ENCODE measurements at places on chromosomes 5 and 9.

- no peak for DNase-seq
Measured at GRCh38 chr5:112374356-112374755, 44.7 kb downstream of the EPB41L4A start.

DNA sequence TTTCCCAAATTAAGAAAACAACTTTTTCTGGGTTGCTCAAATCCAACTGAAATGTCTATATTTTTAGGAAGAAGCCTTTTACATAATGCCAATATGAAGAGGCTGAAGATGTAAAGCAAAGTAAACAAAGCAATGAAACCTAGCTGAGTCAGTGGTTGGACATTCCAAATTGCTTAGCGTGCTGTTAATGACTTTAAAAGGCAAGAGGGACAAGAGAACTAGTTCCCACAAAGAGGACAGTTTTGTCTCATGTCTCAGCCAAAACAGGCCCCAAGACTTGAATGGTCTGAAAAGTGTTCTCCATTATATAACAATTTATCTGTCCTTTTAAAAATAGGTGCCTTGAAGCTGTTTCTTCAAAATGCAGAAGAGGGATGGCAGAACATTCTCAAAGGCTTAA is 407.0 kb downstream of the ENC1 start:
- DNase-seq = no peak

GRCh38 chr5:32903613-32904012 is 192.5 kb downstream of the NPR3 start:
- no peak for DNase-seq

DNA sequence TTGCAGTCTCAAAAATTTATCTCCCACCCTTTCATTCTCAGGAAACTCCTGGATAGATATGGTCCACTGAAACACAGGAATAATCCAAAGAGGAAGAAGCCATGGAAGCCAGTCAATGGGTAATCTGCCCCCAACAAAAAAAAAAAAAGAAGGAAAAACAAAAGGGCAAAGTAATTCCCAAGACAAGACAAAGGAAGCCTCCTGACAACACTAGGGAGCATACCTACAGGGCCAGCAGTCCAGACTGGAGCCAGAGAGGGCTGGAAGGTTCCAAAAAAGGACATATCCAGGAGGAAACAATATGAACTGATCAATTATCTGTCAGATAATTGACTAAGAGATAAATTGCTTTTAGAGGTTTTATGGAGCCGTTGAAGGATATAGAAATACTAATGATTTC is 12.9 kb downstream of the FNIP1 start:
- no peak for DNase-seq

GRCh38 chr9:130565792-130566191 is 13.6 kb upstream of the FUBP3 start:
- no peak for DNase-seq

- peak; percentile 26 for DNase-seq
Measured at GRCh38 chr9:134858051-134858841, 22.4 kb upstream of the FCN2 start.

DNA sequence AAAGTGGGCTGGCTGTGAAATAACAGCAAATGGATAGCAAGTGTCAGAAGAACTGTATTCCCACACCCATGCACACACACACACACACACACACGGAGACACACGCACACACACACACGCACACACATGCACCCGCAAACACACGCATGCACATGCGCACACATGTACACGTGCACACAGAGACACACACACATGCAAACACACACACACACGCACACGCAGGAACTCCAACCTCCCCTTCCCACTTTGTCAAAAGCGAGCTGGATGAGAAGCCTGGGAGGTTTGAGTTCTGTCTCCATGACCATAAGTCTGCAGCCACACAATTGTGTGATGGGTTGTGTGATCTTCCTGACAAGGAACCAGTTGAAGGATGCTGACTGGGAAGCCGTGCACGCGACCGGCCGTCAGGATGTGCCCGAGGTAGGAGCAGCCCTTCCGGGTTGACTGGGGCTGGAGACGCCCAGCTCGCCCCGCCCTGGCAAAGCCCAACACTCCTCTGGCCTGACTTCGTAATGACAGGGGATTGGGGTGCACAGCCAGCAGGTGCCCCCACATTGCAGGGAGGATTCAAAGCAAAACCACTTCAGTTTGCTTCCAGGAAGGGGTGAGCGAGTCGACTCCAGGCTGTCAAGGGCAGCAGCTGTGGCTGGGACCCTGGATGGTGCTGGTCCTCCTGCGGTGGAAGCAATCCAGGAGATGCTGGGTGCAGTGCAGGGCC is 29.3 kb upstream of the NKD2 start:
- peak; percentile 21 for DNase-seq

GRCh38 chr5:670396-671270 is 22.5 kb downstream of the TPPP start:
- no peak for DNase-seq

DNA sequence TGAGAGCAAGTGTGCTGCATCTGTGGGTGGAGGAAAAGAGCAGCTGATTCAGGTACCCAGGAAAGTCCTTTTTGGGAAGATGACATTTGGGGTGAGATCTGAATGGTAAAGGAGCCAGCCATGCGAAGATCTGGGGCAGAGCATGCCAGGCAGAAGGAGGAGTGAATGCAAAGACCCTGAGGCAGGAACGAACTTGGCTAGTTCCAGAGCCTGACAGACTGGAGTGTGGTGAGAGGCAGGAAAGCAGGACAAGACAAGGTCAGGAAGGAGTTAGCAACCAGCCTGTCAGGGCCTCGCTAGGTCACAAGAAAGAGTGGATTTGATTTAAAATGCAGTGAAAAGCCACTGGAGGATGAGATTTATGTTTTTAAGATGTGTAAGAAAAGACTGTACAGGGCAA is 28.2 kb downstream of the RGS7BP start:
- no peak for DNase-seq

GRCh38 chr5:166938071-166938470 is 1353.4 kb upstream of the WWC1 start:
- no peak for DNase-seq

- DNase-seq = no peak
Measured at GRCh38 chr5:52703321-52703720, 84.4 kb upstream of the ITGA1 start.

GRCh38 chr9:4070266-4070665 is 229.6 kb downstream of the GLIS3 start:
- no peak for DNase-seq

GRCh38 chr5:55364537-55365055 is 56.8 kb downstream of the MTREX start:
- DNase-seq = no peak

DNA sequence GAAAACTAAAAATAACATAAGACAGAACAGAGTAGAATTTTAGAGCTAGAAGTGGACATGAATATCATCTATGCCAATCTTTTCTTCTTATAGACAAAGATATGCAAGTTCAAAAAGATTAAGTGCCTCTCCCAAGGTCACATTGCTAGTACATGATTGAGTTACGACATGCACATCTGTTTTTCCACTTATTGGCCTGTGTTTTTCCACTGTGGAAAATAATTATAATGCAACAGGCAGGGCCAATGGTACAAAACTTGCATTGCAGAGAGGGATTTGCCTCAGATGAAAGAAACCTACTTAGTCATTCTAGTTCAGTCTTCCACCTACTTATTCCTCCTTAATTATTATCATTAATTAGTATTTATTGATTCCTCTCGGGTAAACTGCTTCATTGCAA is 407.8 kb upstream of the SGCD start:
- no peak for DNase-seq

GRCh38 chr5:1933364-1934055 is 50.8 kb upstream of the IRX4 start:
- DNase-seq = no peak

GRCh38 chr5:56951946-56952691 is at the start of gene MIER3:
TSS of gene MIER3 (minus strand) at chr5:56952123. CDS start at chr5:56952102, 21 bp downstream.
- peak; percentile 89 for DNase-seq

DNA sequence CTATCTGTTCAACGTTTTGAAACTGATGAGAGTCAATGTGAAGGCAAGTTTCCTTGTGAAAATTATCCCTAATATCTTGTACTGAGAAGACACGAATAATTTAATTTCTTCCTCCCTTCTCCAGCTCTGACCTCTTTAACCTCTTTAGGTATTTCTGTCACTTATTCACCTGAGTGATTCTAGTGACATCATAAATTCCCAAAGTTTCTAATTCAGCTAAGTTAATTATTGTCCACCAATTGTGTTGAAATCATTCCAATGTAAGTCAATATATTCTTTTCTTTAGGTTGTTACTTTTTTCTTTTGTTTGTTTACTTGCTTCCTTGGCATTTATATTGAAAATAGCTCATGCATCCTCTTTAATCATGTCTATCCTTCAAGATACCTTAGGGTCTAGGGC is 143.8 kb downstream of the PAPPA start:
- DNase-seq = no peak

DNA sequence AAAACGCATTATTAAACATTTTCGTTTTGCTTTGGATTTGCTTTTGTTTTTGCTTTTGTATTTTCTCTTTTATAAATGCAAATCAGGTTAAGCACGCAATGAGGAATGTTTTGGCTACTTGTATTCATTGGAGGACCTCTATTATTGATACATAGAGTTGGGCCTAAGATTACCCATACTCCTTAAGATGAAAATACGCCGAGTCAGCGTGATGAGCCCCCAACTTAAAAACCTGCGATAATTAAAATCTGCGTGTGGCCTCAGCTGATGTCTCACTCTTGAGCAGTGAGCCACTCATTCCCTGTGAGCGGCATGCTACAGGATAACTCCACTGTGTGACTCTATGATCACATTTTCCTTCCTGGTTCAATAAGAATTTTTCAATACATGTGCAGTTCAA is 518.3 kb downstream of the IRX1 start:
- DNase-seq = no peak

GRCh38 chr9:13923381-13923780 is 390.6 kb downstream of the NFIB start:
- no peak for DNase-seq

DNA sequence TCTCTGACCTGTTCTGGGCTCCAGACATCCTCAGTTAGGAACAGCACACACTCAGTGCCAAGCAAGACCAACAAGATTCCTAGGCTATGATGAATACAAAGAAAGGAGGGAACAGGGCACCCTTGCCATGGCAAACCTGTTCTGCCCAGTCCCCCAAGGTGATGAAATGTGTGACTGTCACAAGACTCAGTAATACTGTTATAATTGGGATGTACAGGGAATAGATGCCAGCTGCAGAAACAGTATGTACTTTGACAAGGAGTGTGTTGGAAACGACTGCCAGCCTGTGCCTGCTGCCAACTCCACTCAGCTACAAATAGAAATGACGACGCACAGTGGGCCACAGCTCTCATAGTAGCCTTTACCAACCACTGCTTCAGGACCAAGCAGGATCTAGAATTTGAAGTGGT is 453.0 kb downstream of the EFNA5 start:
- peak; percentile 58 for DNase-seq

DNA sequence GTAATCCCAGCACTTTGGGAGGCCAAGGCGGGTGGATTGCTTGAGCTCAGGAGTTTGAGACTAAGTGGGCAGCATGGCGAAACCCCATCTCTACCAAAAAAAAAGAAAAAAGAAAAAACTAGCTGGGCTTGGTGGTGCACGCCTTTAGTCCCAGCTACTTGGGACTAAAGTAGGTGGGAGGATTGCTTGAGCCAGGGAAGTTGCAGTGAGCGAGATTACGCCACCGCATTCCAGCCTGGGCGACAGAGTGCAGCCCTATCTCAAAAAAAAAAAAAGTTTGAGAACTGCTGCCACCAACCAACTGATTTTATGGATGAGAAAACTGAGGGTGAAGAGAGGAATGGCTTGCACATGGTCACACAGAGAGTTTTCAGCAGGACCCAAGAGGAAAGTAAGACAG is 175.1 kb downstream of the DOCK8 start:
- no peak for DNase-seq

DNA sequence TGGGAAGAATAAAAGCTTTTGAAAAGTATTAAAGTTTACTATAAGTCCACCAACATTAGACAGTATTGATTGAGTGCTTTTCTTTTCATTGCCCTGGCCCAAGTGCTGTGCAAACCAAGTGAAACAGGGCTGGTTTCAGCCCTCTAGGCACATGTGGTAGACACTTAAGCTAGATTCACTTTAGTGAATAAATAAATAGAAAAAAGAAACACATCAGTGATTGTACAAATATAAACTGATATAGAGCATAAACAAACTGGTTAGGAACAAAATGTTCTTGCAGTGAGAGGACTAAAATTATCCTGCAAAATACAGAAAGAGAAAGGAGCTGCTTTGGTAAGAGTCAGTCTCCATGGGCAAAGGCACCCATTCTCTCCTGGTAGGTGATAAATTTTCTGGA is 29.7 kb downstream of the ACTBL2 start:
- no peak for DNase-seq

GRCh38 chr5:149344151-149344550 is 1.1 kb upstream of the GRPEL2 start:
- DNase-seq = no peak

DNA sequence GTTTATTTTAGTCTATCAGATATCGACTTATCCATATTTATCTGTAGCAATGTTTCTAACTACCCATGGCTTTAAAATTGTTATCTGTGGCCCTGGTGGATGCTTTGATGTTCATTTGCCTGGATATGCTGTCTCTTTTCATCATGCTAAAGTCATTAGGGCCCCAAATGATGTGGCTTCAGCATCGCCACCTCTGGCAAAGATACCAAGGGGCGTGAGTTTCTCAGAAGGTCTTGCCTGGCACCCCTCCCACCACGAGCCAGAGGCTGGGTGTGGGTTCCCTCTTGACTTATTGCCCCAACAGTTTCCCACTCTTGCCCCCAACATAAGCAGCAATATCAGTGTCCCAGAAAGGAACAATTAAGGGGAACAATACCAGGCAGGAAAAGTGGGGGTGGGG is 5.4 kb downstream of the ROPN1L start:
- DNase-seq = no peak

- DNase-seq = no peak
Measured at GRCh38 chr5:133970325-133970909, 2.0 kb upstream of the C5orf15 start.

GRCh38 chr5:135489466-135490244 is 37.5 kb upstream of the TIFAB start:
- DNase-seq = no peak

DNA sequence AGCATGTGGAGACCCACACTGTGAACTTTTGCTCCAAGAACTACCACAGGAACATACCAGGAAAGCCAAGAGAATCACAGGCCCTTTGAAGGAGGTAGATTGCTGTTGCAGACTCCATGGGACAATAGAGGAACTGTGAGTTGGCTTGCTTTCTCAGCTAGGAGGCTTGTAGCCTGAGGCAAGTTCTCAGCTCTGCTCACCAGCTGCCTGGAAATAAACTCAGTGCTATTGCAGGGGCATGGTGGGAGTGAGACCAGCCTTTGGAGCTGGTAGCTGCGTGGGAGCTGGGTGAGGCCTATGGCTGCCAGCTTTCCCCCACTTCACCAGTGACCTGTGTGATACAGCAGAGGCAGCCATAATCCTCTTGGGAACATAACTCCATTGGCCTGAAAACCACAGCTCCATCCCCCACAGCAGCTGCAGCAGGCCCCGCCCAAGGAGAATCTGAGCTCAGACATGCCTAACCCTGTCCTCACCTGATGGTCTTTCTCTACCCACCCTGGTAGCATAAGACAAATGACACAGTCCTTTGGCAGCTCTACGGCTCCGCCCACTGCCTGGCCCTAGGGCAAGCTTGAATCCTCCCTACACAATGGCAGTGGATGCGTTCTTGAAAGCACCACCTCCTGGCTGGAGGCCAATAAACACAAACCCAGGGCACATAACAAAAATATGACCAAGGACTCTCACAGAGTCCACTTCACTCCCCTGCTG is 389.5 kb downstream of the KIF4B start:
- DNase-seq = no peak

Data from femur (tissue), 1 donor.